CD4-positive, CD25-positive, alpha-beta regulatory T cell (primary cell): ENCODE measurements at places on chromosomes 7 and 10. TPM values are rescaled to one million over a fixed set of nuclear protein-coding genes. Genes with fewer than 3 reads are reported as not detected.

DNA sequence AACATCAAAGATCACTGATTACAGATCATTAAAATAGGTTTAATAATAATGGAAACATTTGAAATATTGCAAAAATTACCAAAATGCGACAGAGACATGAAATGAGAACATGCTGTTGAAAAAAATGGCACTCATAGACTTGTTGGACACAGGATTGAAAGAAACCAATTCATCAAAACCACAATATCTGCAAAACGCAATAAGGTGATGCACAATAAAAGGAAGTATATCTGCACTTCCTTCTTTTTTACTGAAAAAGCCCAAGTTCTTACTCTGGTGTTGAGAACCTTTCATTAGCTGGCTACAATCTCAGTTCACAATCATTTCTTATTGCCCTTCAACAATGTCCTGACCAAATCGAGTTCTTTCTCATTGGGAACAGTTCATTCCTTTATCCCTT is 28.7 kb downstream of the TMEM106B start:
- H3K36me3 ChIP-seq, result peaks cover 4% of the 10 kb centered on the region
- no peaks in the 10 kb centered on the region for H3K4me1 ChIP-seq
- H3K27ac ChIP-seq, result no peak overlapping the region
- H3K4me3 ChIP-seq, result no peak overlapping the region
- H3K27me3 ChIP-seq, result no peaks in the 10 kb centered on the region

The GSTO2 gene
- 1.7 TPM for total RNA-seq

DNA sequence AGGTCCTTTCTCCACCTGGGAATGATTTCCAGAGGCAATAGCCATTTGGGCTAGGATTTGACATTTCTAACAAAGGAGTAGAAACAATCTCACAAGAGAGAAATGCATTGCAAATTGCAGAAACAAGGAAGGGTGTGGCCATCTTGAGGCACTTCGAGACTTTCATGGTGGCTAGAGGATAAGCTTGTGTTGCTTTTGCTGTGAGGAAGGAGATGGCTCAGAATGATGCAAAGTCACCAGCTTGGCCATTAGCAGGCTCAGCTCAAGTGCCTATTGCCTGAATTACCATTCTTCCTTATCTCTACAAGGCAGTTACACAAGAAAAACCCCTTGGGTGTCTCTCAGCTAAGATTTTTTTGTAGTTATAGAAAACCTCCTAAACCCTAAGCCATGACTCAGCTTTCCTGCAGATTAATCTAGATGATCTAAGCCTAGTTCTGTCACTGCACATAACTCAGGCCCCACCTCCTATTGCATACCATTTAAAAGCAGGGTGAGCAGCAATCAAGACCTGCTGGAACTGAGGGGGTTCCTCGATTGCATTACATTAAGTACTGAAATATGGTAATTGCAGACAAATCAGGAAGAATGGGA is 683.1 kb downstream of the NRG3 start:
- no peak for DNase-seq
- no peak overlapping the region for H3K4me3 ChIP-seq
- H3K36me3 ChIP-seq, result no peaks in the 10 kb centered on the region
- H3K4me1 ChIP-seq, result no peaks in the 10 kb centered on the region
- no peak overlapping the region for H3K27ac ChIP-seq

The PNLIPRP1 gene
- not detected for total RNA-seq

DNA sequence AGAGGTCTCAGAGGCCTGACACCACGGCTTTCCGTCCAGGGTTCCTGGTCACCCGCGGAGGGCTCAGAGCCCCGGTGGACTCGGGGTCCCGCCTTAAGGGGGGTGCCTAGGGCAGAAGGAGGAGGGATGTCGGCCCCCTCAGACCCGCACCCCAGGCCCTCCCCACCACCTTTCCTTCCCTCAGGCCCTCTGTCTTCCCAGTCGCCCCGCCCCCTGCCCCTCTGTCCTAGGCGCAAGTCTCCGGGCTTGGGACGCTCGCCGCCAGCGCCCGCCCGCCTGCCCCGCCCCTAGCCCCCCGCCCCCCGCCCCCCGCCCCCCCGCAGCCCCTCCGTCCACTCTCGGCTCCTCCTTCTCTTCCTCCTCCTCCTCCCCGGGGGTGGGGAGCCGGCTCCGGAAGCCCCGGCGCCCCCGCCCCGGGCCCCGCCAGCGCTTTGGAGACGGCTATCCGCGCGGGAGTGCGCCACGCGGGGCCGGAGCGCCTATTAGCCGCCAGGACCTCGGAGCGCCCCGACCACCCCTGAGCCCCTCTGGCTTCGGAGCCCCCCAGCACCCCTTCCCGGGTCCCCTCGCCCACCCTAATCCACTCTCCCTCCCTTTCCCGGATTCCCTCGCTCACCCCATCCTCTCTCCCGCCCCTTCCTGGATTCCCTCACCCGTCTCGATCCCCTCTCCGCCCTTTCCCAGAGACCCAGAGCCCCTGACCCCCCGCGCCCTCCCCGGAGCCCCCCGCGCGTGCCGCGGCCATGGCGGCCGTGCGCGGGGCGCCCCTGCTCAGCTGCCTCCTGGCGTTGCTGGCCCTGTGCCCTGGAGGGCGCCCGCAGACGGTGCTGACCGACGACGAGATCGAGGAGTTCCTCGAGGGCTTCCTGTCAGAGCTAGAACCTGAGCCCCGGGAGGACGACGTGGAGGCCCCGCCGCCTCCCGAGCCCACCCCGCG is at the start of gene AEBP1:
Gene AEBP1, plus strand, starts transcription at position 423 of the 937 bp plus-strand sequence. Its CDS starts 321 bp downstream, at position 744.
- H3K4me3 ChIP-seq, result no peak within 1 kb of the TSS
- peaks cover 4% of the 10 kb centered on the region for H3K27me3 ChIP-seq
- no peak for DNase-seq

DNA sequence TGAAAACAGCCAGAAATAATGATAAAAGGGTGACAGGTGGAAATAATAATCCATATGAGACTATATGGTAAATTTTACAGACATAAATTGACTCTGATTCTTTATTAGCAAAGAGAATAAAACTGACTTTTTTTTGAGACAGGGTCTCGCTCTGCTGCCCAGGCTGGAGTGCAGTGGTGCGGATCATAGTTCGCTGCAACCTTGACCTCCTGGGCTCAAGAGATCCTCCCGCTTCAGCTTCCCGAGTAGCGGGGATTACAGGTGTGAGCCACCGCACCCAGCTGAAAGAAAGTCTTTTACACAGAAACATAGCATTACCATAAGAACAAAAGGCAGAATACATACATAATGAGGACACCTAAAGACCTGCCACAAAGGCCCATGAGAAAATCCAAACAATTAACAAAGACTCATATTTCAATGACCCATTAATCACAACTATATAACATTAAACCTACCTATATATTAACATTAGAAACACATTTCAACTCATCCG is 51.5 kb upstream of the DIP2C start:
- no peak overlapping the region for H3K27ac ChIP-seq
- H3K4me1 ChIP-seq, result no peaks in the 10 kb centered on the region
- no peak for DNase-seq
- no peaks in the 10 kb centered on the region for H3K27me3 ChIP-seq
- no peak overlapping the region for H3K4me3 ChIP-seq
- no peaks in the 10 kb centered on the region for H3K36me3 ChIP-seq

GRCh38 chr10:130396044-130396443 is 259.9 kb downstream of the GLRX3 start:
- no peak overlapping the region for H3K27ac ChIP-seq
- no peak for DNase-seq
- H3K4me3 ChIP-seq, result no peak overlapping the region

DNA sequence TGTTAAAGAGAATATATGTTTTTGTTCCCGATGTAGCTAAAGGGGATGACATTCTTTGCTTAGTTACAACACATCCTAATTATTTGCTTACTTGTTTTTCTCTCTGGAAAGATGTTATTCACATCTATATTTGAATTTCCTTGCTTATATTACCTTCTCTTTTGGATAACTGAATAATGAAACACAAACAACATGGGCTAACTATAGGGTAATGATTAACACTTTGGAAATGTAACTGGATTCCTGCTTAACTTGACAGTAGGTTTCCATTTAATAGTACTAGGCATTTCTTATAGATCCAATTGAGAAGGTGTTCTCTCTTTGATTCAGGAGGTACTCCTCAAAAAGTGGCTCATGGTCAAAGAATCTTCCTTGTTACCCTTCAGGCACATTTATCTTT is 141.1 kb downstream of the CCSER2 start:
- no peaks in the 10 kb centered on the region for H3K27me3 ChIP-seq
- H3K4me3 ChIP-seq, result no peak overlapping the region
- no peak for DNase-seq
- H3K4me1 ChIP-seq, result no peaks in the 10 kb centered on the region

- peaks cover 2% of the 10 kb centered on the region for H3K4me1 ChIP-seq
- no peak overlapping the region for H3K27ac ChIP-seq
- no peak for DNase-seq
- H3K4me3 ChIP-seq, result no peak overlapping the region
- H3K27me3 ChIP-seq, result peaks cover 15% of the 10 kb centered on the region
Measured at GRCh38 chr10:89115876-89116627, 91.1 kb downstream of the CH25H start.

DNA sequence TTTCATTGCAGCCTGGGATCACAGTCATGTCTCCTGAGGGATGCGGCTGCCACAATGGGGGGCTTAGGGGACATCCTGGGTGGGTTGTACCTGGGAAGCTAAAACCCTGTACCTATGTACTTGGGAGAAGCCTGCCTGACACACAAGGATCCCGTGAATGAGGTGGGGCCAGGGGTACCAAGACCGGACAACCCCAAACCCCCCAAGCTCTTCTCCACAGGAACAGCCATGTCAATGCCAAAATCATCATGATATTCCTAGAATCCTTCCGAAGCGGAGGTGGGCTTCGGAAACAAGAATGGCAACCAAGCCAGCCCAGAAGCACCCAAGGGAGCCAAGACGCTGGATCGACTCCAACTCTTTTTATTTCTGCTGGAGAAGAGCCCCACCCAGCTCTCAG is 260.3 kb upstream of the TCERG1L start:
- no peaks in the 10 kb centered on the region for H3K36me3 ChIP-seq
- H3K4me3 ChIP-seq, result no peak overlapping the region
- DNase-seq, result no peak

GRCh38 chr10:10367264-10367663 is 650.4 kb upstream of the CELF2 start:
- H3K4me3 ChIP-seq, result no peak overlapping the region
- no peaks in the 10 kb centered on the region for H3K4me1 ChIP-seq
- no peaks in the 10 kb centered on the region for H3K36me3 ChIP-seq
- DNase-seq, result no peak

DNA sequence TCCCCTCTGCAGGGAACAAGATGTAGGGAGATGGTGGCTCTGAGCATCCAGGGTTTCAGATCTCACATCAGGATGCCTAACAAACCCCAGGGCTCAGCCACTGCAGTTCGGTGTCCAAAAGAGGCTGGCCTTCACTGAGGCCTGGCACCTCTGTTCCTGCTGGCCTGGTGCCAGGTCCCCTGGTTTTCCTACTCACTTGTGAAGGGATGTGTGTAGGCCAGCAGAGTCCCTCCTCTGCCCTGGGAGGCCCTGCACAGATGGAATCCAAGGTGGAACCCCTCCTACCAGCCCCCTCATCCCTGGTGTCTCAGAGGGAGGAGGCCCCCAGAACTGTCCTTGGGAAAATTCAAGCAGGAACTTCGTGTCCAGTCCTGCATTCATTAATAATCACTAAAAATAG is 260.6 kb downstream of the CCSER2 start:
- H3K27me3 ChIP-seq, result no peaks in the 10 kb centered on the region
- H3K27ac ChIP-seq, result no peak overlapping the region
- H3K4me1 ChIP-seq, result no peaks in the 10 kb centered on the region
- DNase-seq, result no peak
- no peaks in the 10 kb centered on the region for H3K36me3 ChIP-seq

DNA sequence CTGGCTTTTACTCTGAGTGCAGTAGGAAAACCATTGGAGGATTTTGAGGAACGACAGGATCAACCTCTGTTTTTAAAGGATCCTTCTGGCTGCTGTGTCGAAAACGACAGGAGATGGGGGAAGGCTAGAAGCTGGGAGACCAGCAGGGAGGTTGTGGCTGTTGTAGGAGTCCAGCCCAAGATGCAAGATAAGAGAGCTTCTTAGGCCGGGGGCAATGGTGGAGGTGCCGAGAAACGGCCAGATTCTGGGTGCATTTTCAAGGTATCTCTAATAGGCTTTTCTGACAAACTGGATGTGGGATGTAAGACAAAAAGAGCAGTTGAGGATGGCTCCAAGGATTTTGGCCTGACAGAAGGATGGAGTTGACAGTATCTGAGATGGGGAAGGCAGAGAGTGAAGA is 10.3 kb upstream of the PVRIG start:
- H3K4me3 ChIP-seq, result no peak overlapping the region
- H3K4me1 ChIP-seq, result peaks cover 29% of the 10 kb centered on the region
- H3K27ac ChIP-seq, result no peak overlapping the region

The CC2D2B gene
- 3.1 TPM for total RNA-seq

The INSYN2A gene
- total RNA-seq, result not detected

DNA sequence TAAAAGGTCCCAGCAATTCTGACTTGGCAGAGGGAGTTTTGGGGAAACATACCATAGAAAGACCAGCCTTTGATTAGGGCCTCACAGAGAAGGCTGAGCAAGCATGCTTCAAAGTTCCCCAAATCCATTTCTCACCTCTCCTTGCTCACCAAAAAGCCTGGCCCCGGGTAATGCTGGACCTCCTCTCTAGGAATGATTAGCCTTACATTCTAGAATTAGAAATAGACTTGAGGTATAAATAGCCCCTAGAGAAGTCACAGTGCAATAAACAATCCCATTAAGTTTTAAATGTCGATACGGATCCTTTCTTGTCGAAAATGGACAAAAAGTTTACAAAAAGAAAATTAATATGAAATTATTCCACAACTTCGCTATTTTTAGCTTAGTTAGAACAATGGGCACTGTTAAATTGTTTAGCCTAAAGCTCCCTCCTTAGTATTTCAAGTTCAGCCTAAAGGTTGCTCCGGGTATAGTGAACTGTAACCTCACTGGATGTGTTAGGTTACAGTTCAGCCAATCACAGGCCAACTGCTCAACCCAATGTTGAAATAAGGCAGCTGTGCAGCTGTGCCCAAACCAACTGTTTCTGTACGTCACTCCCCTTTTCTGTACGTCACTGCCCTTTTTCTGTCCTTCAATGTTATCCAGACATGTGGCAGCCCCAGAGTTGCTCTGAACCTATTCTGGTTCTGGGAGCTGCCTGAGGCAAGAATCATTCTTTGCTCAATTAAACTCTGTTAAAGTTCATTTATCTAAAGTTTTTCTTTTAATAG is 7.9 kb upstream of the GSDME start:
- no peak overlapping the region for H3K27ac ChIP-seq
- peaks cover 16% of the 10 kb centered on the region for H3K27me3 ChIP-seq
- H3K36me3 ChIP-seq, result no peaks in the 10 kb centered on the region
- no peak overlapping the region for H3K4me3 ChIP-seq

GRCh38 chr10:114685456-114685855 is 27.4 kb upstream of the ABLIM1 start:
- no peak for DNase-seq
- no peak overlapping the region for H3K27ac ChIP-seq
- H3K27me3 ChIP-seq, result no peaks in the 10 kb centered on the region
- H3K36me3 ChIP-seq, result no peaks in the 10 kb centered on the region
- H3K4me3 ChIP-seq, result no peak overlapping the region
- H3K4me1 ChIP-seq, result no peaks in the 10 kb centered on the region

The FGL2 gene
- 8.1 TPM for total RNA-seq
